ENCODE measurements at places on chromosomes 16 and 17.

DNA sequence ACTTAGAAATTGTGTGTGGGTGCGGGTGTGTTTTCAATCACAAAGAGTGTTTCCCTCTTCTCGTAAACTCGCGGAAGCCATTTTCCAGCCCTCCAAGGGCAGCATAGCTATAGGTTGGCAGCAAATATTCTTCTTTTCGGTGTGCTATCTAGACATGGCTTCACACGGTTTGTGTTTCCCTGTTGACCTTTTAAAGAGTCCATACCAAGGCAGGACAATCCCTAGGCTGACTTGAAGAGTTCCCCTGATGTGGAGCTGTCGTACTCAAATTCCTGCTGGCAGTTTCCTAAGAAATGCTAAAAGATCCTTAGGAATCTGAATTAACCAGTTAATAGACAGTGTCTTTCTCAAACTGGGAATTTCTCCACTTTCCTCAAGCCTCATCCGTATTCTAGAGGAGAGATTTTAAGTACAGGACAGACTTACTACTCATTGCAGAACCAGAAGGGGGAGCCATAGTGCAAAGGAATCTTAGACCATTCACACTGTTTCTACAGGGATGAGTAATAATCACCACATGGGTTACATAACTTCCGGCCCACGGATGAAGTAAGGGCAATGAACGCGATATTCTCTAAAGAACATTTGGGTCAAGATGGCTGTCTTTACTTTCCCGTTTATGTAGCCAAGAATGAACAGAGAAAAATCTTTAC is 288.6 kb upstream of the ELAC2 start:
- peak; percentile 20 for DNase-seq

DNA sequence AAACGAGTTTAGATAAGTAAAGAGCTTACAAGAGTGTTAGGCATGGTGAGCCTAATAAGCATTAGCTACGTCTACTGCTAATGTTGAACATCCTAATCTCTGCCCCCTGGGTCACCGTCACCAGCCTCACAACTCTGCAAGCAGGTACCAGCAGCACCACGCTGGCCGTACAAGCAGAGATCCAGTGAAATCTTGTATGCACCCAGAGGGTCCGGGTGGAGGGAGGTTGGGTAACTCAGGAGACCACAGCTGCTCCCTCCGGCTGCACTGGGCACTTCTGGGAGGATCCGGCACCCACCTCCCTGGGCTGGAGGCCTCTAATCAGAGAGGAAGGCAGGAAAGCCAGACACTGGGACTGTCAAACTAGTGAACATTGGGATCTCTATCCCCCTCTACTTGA is 8.4 kb upstream of the OR1F1 start:
- no peak for DNase-seq

DNA sequence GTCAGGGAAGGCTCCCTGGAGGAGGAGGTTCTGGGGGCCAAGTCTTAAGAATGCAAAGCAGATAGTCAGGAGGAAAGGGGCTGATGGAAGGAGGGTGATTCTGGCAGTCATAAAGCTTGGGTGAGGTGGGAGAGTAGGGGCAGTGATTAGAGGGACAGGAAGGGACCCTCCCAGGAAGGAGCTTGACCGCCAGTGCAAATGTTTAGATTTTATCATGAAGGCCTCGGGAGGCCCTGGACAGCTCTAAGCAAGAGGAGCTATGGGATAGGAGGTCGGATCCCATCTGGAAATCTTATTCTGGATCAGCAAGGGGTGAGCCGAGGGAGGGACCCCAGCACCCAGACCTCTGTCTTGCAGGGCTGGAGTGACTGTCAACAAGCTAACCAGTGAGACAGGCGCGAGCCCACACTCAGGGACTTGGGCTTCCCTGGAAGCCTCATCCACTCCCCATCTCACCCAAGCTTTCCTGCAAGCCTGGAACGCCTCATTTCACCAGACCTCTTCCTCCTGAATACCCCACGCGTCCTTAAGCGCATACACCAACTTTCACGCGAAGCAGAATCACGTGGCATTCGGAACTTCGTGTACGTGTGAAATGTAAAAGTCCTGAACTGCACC is 52.0 kb upstream of the CBX4 start:
- DNase-seq, result no peak

DNA sequence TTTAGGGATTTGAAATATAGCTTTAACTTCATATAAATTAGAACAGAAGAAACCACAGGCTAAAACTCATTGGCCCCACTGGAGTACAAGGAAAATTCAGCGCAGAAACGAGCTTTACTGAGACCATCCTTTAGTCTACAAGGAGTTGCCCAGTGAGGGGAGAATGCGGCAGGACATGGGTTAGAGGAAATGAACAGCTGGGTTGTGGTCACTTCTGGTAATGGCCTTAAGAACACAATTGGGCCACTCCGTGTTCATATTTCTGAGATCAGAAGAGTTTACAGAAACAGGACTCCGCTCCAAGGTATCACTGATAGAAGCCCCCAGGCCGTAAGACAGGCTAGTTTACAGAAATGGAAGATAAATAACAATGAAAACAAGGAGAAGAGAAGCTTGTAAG is 188.3 kb downstream of the ZFHX3 start:
- DNase-seq, result no peak

GRCh38 chr16:28261942-28262341 is 30.4 kb upstream of the SBK1 start:
- DNase-seq, result no peak

Data from NCI-H446 (cell line).